ENCODE measurements at places on chromosomes 6 and 20.

DNA sequence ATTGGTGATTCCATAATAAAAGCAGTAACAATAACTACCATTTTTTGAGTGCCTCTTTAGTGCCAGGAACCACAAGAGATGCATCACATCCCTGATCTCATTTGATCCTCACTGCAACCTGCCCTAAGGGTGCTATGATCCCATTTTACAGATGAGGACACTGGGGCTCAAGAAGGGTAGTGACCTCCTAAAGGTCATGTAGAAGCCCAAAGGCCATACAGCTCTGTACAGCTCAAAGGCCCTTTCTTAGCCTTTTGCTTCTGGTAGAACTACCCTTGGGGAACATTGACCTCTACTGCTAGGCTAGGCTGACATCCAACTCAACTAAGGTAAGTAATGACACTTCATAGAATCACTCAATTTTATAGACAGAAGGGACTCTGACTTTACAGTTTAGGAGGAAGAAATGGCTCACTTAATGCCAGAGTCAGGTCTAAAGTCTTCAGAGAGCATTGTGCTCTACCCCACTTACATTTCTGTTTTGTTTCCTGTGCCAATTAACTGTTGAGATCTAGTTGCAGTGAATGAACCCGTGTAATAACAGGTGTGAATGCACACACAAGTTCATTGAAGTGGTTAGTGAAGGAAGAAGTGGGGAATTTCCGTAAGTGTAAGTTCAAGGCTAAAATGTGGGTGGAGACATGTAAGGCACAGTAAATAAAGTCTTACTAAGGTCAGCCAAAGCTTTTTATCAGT, 10.7 kb downstream of the SLC9A8 start:
- DNase-seq, result no peak

GRCh38 chr6:22152841-22153240, 144.0 kb downstream of the PRL start:
- no peak for DNase-seq

DNA sequence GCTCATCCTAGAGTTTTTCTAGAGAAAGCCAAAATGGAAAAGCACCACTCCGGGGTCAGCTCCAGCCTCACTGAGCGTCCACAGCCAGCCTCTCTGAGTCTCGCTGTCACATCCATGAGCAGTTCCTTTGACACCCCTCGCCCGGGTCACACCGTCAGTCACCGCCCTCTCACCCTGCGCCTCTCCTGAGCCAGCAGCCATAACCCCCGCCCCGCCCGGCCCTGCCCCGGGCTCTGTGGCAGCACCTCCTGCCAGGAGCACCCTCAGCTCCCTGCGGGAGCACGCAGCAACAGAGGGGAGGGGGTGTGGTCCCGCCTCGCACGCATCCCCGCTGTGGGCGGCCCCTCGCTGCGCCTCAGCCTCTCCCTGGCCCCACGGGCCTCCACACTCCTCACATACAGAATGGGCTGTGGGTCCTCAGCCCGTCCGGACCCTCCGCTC, 267.7 kb downstream of the TAF4 start:
- no peak for DNase-seq

DNA sequence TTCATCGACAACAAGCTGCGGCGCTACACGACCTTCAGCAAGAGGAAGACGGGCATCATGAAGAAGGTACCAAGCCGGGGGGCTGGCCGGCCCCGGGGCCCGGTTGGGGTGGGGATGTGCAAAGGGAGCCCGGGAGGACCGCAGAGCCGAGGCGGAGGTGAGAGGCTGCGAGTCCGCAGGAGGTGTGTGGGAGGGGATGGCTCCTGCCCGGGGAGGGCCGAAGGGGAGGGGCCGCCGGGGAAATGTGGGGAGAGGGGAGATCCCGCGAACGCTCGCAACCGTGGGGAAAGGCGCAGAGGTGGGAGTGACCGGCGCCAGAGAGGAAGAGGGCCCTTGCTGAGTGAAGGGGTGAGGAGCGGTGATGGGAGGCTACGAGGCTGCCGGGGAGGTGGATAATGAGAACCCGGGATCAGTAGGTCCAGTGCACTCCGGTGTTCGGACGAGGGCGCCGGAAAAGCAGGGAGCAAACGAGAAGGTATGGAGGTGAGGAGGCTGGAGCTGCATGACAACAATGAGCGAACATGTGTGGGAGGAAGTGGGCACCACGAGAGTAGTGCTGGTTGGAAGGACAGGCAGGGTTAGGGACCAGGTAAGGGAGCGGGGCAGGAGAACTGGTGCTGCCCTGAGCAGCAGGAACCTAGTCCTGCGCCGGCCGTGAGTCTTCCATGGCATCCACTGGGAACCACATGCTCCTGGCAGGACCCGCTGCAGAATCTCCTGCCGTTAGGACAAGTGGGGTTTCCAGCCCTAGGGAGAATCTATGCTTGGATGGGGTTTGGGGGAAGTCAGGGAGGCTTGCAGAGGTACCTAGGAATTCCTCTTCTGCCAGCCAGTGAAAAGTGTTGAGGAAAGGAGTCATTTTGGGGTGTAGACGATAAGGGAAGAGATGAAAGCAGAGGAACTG, 1.3 kb downstream of the SRF start:
- no peak for DNase-seq

DNA sequence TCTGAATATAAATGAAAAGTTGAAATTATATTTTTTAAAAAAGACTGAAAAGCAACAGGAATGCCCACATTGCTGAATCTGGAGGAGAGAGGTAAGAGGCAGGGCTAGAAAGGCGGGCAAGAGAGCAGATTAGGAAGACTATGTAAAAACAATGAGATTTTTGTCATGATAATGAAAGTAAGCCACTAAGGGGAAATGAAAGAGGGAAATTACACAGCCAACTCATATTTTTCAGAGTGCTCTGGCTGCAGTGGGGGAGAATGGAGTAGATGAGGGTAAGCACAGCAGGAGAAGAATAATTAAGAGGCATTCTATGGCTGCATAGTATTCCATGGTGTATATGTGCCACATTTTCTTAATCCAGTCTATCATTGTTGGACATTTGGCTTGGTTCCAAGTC, 281.9 kb downstream of the PKHD1 start:
- DNase-seq, result no peak

GRCh38 chr6:10405513-10405900, 9.4 kb downstream of the TFAP2A start:
- DNase-seq, result no peak

- no peak for DNase-seq
These were observed 56.6 kb downstream of the NPEPL1 start for GRCh38 chr20:58749098-58749769.

DNA sequence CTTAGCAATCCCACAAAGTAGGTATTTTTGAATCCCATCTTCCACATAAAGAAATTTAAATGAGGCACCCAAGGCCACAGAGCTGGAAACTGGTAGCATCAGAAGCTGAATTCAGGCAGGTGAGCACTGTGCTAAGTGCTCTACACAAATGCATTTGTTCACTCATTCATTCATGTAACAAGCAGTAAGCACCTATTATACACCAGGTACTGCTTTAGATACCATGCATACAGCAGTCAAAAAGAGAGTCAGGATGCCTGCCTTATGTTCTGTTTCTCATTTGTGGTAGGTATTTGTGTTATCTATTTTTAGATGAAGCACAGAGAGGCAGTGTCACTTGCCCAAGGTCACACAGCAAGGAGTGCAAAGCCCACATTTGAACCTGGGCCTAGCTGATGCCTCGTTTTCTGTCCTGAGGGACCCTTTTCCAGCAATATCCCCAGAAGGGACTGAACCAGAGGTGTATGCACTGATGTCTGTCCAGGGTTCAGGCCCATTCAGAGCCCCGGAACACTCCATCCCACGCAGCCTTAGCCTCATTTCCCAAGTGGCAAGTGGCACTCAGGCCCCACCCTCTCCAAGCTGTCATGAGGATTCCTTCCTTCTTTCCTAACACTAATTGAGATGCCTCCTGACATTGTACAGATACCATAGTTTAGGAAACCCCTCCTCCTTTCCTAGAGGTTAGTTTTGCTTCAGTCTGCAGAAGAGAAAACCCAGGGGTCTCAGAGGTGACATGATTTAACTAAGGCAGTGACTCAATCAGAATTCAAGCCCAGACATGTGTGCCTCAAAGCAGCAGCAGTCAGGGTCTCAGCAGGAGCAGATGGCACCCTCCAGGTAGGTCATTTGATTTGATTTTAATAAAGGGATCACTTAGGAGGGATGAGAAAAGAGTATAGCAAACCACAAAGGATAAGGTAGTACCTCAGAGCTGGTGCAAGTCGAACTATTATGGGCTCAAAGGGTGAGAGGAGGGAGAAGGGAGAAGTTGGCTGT, 61.2 kb upstream of the SIRPA start:
- DNase-seq, result no peak

GRCh38 chr6:19860235-19860877, 23.2 kb downstream of the ID4 start:
- DNase-seq, result no peak

GRCh38 chr20:44843876-44844275, 33.5 kb upstream of the RIMS4 start:
- no peak for DNase-seq

DNA sequence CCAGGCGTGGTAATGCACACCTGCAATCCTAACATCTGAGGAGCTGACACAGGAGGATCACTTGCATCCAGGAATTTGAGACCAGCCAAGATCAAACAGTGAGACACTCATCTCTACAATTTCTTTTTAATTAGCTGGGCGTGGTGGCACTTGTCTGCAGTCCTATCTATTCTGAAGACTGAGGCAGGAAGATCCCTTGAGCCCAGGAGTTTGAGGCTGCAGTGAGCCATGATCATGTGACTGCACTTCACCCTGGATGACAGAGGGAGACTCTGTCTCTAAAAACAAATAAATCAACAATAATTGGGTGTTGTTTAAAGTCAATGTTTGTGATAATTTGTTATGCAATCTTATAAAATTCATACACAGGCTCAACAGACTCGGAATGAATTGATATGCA, 18.0 kb upstream of the HLA-A start:
- DNase-seq, result no peak

DNA sequence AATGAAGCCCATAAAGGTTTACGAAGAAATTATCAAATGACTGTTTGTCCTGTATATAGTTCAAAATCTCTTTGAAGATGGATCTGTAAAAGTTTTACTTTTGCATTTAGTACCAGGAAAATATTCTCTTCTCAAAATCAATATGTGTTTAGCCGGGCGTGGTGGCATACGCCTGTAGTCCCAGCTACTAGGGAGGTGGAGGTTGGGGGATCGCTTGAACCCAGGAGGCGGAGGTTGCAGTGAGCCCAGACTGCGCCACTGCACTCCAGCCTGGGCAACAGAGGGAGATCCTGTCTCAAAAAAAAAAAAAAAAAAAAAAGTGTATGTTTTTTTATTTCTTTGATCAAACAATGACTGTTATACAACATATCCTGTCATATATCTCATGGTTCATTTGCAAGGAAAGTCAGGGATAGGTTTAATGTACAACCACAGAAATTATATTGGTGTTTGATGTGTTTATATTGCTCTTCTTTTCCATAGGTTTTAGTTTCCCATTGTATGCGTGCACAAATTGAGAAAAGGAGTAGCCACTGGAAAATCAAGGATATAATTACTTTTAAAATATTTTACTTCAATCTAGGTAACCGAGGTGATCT, 40.1 kb downstream of the SOX4 start:
- no peak for DNase-seq

DNA sequence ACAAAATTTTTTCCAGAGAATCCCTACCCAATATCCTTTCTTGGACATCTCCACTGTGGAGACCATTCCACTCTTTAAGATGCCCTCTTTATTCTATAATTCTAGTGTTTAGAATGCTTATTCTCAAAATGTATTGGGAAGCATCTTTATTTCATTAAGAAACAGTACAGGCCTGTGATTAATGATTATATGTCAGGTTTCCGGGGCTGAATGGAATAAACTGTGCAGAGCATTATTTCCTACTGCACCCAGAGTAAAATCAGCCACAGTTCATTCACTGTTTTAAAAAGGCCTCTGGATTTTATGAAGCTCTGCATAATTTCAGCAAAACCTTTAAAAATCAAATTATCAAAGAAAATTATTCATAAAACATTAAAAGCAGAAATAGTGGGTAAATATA, 42.6 kb downstream of the DSE start:
- DNase-seq, result no peak

- DNase-seq, result no peak
These were observed 43.2 kb upstream of the GABRR1 start for GRCh38 chr6:89260310-89260709.

- no peak for DNase-seq
These were observed 235.2 kb downstream of the LRFN2 start for GRCh38 chr6:40352006-40352405.
